Esophagus squamous epithelium (tissue), 5 donors: ENCODE measurements at places on chromosomes 16 and 17. TPM values are rescaled to one million over a fixed set of nuclear protein-coding genes. Genes with fewer than 3 reads are reported as not detected.

C16orf90 gene
- total RNA-seq: not detected

KRTAP4-5 gene
- not detected for total RNA-seq

PRAC1 gene
- not detected for total RNA-seq

GFAP gene
- total RNA-seq: not detected
